ENCODE measurements at places on chromosomes 4 and X. TPM values are rescaled to one million over a fixed set of nuclear protein-coding genes. Genes with fewer than 3 reads are reported as not detected.

GRCh38 chr4:66842026-66842723 is 703.1 kb downstream of the CENPC start:
- no peak for DNase-seq

KCNE5 gene
- 61.0 TPM for polyA plus RNA-seq

GRCh38 chr4:62263454-62263853 is 1063.3 kb downstream of the ADGRL3 start:
- no peak for DNase-seq

DNA sequence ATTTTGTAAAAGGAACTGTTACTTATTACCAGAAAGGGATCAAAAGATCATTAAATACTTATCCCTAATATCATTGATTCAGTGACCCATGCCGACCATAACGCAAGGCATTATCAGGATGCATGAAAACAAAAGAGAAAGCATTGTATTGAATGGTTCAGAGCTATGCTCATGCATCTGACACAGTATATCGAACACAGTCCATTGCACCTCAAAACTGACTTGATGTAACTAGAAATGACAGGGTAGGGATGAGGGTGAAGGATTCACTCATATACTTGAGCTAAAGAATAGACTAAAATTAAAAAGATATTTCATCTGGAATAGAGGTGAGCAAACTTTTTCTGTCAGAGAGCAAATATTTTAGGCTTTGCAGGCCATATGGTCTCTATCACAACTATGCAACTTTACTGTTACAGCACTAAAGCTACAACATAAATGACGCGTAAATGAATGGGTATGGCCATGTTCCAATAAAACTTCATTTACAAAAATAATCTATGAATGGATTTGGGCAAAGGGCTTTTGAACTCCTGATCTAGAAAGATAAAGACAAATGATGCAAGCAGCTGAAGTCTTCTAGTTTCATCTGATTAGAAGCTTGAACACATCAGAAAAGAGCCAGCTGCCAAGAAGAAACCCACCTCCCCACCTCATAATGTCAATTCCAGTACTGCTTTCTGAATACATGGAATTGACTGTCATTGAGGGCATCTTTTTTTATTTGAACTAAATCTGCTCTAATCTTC is 12.9 kb upstream of the SPP1 start:
- DNase-seq, result no peak

STATH gene
- not detected for polyA plus RNA-seq

GRCh38 chrX:31872007-31872406 is 800.2 kb upstream of the FTHL17 start:
- DNase-seq, result no peak

CDX4 gene
- polyA plus RNA-seq, result not detected

DNA sequence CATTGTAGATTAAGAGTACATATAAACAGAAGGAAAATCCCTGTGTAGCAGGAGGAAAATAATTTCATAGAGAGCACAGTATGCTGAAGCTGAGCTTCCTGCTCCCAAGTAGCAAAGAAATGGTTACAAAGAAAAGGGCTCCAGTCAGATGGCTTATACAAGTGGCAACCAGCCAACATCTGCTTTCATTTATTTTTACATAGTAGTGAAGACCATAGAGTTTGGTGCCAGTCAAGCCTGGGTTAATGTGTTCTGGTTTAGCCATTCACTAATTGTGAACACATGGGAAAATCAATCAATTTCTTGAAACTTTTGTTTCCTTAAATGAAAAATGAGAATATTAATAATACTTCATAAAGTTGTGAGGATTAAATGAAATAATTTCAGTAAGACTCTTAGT is 111.3 kb upstream of the ELOVL6 start:
- peak; percentile 34 for DNase-seq

- no peak for DNase-seq
Measured at GRCh38 chr4:37243051-37243450, 1.5 kb upstream of the NWD2 start.

DNA sequence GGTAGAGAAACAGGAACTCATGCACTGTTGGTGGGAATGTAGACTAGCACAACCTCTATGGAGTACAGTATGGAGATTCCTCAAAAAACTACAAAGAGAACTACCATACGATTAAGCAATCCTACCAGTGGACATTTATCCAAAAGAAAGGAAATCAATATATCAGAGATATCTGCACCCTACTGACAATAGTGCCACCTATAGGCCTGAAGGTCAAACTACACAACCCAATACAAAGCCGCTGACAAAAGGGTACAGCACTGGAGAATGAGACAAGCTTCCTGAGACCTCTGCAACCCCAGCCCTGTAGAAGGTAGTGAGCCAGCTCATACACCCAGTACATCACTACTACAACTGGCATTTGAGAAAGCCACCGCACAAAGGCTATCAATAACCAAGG is 67.1 kb downstream of the CBR4 start:
- DNase-seq, result no peak

DNA sequence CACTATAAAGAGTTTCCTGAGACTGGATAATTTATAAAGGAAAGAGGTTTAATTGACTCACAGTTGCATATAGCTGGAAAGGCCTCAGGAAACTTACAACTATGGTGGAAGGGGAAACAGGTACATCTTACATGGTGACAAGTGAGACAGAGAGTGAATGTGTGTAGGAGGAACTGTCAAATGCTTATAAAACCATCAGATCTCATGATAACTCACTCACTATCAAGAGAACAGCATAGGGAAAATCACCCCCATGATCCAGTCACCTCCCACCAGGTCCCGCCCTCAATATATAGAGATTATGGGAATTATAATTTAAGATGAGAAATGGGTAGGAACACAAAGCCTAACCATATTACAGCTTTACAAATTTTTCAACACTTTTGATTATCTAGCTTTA is 266.0 kb downstream of the DTHD1 start:
- DNase-seq, result no peak

GNRHR gene
- polyA plus RNA-seq, result 0.52 TPM

CSAG3 gene
- polyA plus RNA-seq, result not detected

DNA sequence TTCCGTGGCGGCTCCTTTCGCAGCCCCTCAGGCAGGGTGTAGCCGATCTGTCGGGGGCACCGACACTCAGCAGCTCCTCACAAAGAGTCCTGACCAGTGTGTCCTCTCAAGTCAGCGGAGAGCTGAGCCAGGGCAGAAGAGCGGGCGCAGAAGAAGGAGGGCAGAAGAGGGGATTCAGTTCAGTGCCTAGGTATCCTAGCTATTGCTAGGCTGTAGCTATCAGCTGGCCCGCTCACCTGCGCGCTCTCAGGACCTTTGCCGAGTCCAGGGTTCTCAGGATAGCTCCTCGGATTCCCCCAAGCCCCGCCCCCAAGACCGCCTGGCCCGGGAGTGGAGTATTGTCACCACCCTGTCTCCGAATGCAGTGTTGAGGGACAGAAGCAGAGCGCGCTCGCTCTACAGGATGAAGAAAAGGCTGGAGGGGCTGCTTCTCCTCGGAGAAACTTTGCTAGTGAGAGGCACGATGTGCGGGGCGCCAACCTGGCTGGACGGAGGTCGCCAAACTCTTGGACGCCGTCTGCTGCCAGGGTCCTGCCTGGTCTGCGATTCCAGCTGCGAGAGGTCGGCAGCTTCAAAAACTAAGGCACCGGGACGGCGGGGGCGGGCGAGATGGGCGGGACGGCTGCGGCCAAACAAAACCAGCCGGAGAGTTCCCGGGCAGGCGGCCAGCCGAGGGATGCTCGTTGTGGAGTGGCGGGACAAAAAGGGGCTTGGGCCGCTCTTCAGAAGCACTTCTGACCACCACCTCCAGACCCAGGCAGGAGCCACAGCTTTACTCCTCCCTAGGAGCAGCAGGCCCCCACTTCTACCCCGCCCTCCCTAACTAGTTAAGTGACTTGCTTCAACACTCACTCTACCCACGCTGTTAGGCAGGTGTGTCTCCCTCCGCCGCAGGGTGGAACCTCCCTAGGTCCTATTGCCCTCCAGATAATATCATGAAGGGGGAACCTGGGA is at the start of gene XKRX:
Gene XKRX, minus strand, starts transcription at position 258 of the 954 bp plus-strand sequence. CDS start 613 bp downstream, outside the sequence.
- no peak for DNase-seq

DNA sequence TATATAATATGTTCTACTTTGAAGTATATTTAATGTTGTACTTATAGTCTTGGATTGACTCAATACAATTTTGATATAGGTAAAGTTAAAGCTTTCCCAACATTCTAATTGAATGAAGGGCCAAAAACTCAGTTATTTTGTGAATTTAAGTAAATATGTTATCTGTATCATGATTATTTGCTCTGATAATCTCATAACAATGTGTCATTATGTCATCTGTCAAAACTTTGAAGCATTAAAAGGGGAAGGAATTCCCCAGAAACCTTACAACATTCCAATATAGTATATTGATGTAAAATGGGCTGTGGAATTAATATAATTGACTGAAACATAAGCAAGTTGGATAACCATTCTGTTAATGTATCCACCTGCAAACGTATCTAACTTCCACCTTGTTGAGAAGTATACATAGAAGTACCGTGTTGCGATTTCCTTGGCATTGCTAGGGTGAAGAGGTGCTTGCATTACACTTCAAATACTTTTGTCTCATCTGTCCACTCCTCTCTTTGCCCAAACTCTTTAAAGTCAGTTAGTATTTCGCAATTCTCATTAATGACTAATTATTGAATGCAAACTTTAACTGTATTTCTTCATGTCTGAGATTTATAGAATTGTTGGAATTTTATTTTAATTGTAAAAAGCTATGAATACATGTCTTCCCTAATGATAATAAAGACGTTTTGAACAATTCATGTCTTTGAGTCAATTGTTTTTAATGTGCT is 1982.1 kb upstream of the ADGRL3 start:
- DNase-seq, result no peak

DNA sequence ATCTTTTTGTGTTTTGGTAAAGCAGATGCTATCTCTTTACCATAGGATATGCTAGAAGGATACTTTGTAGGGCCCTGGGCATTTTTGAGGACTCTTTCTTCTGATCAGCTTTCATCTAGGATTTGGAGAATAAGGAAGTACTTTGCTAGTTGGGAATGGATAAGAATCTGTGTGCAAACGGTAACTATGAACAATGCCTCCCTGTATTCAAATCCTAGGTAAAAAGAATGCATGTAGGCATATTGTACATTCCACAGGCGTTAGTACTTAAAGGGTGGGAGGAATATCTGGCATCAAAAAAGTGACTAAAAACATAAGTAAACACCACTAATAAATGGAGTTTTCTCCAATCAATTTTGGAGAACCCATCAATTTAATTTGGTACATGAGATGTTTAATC is 59.7 kb downstream of the SH3BGRL start:
- no peak for DNase-seq

DNA sequence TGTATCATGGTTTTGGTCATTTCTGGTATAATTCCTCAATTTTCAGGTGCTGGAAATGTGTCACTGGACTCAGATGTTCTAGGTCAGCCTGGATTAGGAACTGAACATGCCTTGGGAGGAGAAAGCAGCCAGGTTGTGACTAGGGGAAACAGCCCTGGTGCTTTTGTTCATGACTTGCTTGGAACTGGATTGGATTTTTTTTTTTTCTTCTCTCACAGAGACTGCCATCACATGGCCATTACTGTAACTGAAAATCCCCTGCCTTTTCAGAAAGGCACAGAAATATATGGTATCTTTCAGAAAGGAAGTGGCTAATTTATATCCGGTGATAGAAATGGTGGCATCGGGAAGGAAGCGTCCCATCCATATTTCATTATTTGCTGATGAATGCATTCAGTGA is 34.6 kb downstream of the SEPTIN11 start:
- DNase-seq, result no peak

DNA sequence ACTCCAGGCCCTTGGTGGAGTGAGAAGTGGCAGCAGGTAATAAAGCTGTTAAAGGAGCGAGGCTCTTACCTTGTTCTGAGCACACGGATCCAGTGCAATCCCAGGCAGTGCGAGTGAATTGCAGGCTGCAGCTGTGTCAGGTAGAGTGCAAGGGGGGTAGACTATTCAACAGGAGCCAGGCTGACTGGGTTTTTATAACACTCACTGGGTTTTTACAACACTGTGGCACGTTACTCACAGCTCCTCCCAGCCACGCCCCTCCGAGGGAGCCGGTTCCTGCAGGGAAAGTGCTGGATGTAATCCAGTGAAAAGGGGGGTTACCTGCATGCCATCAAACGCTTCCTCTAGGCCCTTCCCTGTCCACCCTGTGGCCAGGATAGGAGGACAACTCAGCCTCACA is 358 bp downstream of the FGFBP1 start:
- no peak for DNase-seq

GRCh38 chrX:130386408-130386808 is 934 bp upstream of the GPR119 start:
- no peak for DNase-seq

DNA sequence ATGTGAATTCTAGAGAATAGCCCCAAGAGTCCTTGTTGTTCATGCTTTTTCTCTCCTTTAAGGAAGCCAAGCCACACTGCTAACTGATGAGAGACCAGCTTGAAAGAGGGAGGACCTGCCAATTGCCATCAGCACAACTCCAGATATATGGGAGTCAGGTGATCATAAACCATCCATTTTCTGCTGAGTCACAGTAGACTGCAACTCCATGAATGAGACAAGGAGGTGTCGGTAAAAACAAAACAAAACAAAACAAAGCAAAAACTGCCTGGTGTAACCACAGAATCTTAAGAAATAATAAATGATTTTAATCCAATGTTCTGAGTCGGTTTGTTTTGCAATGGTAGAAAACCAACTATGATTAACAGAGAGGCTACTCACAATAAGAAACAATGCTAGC is 837.3 kb downstream of the PCDH7 start:
- DNase-seq, result no peak
